ENCODE measurements at places on chromosomes 2 and 18. TPM values are rescaled to one million over a fixed set of nuclear protein-coding genes. Genes with fewer than 3 reads are reported as not detected.

GRCh38 chr2:67579806-67580205 lies 182.7 kb downstream of the ETAA1 start:
- no peak for DNase-seq

GRCh38 chr2:206833291-206833690 lies 67.9 kb downstream of the FASTKD2 start:
- DNase-seq = no peak

- DNase-seq = no peak
These were observed 90.8 kb upstream of the LGALSL start for GRCh38 chr2:64363140-64363539.

The GGCX gene
- 25.1 TPM for total RNA-seq

The RIT2 gene
- not detected for total RNA-seq

The FLACC1 gene
- total RNA-seq = 8.3 TPM
